Suppressor macrophage (primary cell): ENCODE measurements at places on chromosomes 1 and 21.

- DNase-seq = no peak
These were observed 29.1 kb downstream of the SLC30A7 start for GRCh38 chr1:100924991-100925390.

- no peak for DNase-seq
These were observed 446.5 kb downstream of the PTBP2 start for GRCh38 chr1:97168056-97168455.

GRCh38 chr1:23134055-23134454 lies 34.6 kb downstream of the LUZP1 start:
- DNase-seq = no peak

DNA sequence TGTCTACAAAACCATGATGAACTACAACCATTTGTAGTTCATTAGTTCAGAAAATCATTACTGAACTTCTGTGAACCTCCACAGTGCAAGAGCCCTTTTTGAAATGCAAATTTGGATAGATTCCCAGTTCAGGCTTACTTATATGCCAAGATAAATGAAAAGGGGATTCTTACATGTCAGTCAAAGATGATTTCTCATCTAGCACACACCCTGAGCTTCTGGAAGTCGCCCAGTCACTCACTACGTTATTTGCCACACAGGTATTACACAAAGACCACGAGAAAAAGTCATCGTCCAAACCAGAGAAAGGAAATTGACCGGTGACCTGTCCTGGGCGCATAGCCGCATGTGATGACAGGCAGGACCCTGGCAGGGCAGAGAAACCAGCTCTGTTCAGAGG lies 41.8 kb downstream of the ETS2 start:
- DNase-seq = no peak

DNA sequence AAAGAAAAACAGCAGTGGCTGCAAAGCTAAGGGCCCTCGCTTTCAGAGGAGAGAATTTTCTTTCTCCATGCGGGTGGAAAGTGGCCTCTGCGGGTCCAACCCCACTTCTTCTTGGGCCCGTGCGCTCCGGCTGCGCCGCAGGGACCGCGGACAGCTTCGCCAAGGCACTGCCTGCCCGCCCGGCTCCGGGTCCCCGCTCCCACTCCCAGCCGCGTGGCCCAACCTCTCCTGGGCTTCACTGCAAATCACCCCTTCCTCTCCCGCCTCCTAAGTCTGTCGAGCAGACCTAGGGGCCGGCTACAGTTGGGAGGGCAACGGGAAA lies 1.0 kb upstream of the RUNX3 start:
- DNase-seq = no peak
